ENCODE measurements at places on chromosomes 11 and 22.

DNA sequence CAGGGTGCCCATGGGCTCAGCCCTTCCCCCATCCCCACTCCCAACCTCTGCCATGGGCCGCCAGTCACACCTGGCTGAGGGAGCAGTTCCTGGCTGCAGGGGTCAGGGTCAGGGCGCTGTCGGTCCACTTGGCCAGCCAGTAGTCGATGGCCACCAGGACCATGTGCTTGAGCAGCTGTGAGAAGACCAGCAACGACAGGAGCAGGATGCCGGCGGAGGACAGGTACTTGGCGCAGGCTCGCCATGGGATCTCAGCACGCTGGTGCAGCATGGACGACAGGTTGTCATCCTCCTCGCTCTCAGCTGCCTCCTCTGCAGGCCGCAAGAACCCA, 18.3 kb upstream of the KCNJ11 start:
- no peak for DNase-seq

- no peak for DNase-seq
Measured at GRCh38 chr11:46701078-46701654, 335 bp downstream of the ZNF408 start.

- peak; percentile 47 for DNase-seq
Measured at GRCh38 chr11:35146074-35146521, 7.1 kb downstream of the CD44 start.

DNA sequence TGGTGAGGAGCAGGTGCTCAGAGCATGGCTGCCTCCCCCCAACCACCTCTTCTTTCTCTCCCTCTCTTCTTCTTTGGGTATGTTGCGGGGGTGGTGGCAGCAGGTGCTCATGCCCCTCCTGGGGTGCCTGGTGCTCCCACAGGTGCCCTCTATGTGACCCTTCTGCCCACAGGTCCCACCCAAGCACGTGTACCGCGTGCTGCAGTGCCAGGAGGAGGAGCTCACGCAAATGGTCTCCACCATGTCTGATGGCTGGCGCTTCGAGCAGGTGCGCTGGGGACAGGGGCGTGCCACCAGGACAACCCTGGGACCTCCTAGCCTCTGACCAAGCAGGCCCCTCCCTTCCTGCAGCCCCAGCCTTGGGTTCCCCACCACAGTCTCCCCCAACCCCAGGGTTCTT, 5.7 kb downstream of the KCTD17 start:
- no peak for DNase-seq

DNA sequence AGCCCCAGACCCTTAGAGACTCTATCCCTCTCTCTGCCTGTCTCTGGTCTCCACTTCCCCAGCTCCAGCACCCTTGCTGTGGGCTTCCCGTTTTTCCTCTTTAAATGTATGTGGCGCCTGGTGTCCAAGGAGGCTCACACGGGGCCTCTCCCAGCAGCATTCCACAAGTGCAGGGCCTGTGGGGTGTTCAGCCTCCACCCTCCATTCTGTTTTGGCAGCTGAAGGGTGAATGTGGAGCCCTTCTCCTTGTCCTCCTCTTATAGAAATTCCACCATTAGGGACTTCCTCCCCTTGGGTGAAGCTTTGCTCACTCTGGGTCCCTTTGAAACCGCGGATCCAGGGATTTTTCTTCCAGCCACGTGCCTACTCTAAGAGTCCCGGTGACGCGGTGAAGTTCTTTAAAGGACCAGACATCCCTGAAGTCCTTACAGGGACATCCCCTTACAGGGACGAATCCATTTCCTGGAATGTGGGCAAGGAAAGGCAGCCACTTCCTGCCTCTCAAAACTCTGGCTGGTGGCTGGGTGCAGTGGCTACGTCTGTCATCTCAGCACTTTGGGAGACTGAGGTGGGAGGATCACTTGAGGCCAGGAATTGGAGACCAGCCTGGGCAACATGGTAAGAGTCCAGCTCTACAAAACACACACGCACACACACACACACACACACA, 1.6 kb upstream of the TSPAN18 start:
- no peak for DNase-seq

- DNase-seq: no peak
Measured at GRCh38 chr11:12636871-12637410, 37.3 kb upstream of the TEAD1 start.

DNA sequence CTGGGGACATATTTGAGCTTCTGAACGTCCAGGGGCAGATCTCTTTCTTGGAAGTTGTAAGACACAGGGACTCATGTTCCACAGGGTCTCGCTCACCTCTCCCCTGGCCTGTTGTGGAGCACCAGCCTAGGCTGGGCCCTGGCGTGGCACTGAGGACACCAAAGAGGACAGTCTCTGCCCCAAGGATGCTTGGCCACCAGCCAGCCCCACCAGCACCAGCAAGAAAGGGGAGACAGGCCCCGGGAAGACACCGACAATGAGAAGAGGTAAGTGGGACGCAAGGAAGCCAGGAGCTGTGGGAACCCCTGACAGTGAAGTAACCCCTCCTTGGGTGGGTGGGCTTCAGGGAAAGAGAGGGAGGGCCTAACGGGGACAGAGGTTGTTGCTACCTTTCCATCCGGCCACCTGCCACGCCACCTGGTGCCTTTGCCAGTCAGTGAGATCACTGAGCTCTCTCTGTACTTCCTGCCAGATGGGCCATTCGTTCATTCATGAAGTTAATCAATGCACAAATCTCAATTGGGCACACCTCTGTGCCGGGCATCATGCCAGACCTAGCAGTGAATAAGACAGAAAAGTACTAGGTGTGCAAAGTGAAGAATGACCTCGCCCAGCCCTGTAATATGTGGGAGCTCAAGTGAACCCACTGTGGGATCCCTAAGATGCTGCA, 11.1 kb downstream of the APOL5 start:
- DNase-seq: no peak

- DNase-seq: no peak
Measured at GRCh38 chr22:42399315-42400271, 32.6 kb downstream of the NFAM1 start.

GRCh38 chr11:84819537-84819936, 807.6 kb downstream of the DLG2 start:
- no peak for DNase-seq

- DNase-seq: no peak
Measured at GRCh38 chr22:23774922-23775436, 2.3 kb downstream of the MMP11 start.

- no peak for DNase-seq
Measured at GRCh38 chr22:17847360-17848078, 73.2 kb upstream of the BID start.

DNA sequence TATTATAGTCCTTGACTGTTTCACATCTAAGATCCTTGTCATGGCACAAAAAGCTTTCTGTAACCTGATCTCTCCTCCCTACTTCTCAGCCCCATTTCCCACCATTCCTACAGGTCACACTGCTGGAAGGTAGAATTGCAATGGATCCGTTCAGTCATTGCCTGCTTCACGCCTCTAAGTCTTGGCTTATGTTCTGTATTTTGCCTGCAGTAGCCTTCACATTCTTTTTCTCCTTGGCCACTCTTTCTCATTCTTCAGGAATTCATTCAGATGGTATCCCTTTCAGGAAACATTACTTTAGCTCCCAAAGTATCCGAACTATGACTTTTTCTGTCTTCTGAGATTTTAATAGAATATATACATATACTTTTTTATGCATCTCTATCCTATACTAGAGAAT, 731.5 kb downstream of the NTM start:
- no peak for DNase-seq

- no peak for DNase-seq
Measured at GRCh38 chr22:23938328-23939016, 22.5 kb downstream of the GSTT2B start.

DNA sequence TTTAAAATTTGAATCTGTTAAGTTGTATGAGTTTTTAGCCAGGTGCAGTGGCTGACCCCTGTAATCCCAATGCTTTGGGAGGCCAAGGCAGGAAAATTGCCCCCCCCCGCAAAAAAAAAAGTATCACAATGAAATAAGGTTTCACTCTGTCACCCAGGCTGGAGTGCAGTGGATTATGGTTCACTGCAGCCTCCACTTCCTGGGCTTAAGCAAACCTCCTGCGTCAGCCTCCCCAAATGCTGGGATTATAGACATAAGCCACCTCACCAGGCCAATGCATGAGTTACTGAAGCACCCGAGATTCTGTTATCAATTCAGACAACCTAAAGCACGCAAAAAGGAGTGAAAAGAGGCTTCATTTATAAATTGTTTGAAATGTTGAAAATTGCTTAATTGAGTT, 2.4 kb upstream of the CHID1 start:
- DNase-seq: no peak

DNA sequence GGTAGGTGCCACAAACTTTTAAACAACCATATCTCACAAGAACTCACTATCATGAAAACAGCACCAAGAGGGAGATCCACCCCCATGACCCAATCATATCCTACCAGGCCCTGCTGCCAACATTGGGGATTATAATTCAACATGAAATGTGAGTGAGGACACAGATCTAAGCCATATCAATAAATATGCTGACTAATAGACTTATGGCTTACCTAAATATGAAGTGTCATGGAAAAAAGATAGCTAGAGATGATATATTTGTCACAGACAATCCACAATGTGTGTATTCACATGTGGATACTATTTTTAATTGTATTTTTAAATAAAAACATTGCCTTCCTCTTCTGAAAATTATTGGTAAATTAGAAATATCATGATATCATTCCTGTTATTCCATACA, 38.2 kb upstream of the RAB38 start:
- DNase-seq: no peak

- DNase-seq: no peak
Measured at GRCh38 chr11:119108146-119108856, 1.2 kb downstream of the C2CD2L start.
